ENCODE measurements at places on chromosomes 2 and 18. TPM values are rescaled to one million over a fixed set of nuclear protein-coding genes. Genes with fewer than 3 reads are reported as not detected.
A peak's percentile ranks its signal among the peaks of the same experiment; 100 is the strongest.

DNA sequence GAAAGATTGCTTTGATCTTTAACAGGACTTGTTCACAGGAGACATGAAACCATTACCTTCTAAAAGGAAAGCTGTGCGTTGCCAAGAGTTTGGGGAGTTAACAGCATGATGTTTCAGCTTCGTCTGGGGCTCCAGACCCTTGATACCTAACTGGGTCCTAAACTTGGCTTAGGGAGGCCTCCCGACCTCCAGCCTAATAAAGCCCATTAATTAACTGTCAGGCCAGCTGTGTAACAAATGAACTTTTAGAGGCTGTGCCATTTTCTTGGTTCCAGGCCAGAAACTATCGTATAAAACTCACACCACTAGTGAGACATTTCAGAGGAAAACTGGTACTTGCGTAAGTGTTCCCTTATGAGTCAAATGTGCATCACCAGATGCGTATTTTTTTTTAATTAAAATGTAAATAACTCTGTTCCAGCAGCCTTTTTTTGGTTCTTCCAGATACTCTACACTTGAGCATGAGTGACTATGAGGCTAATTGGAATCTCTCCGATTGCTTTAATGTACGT is 236.5 kb downstream of the BCL2 start:
- DNase-seq: no peak

- no peak for DNase-seq
Measured at GRCh38 chr2:234579231-234579962, 82.5 kb upstream of the ARL4C start.

GRCh38 chr18:60905699-60906098 is 427.5 kb upstream of the CDH20 start:
- no peak for DNase-seq

Gene ADAM23
- total RNA-seq: 1.1 TPM

Gene MAPK4
- not detected for total RNA-seq

- no peak for DNase-seq
Measured at GRCh38 chr2:174070281-174070680, 105.1 kb upstream of the SP3 start.

- no peak for DNase-seq
Measured at GRCh38 chr18:30985753-30986152, 56.8 kb downstream of the DSC3 start.

DNA sequence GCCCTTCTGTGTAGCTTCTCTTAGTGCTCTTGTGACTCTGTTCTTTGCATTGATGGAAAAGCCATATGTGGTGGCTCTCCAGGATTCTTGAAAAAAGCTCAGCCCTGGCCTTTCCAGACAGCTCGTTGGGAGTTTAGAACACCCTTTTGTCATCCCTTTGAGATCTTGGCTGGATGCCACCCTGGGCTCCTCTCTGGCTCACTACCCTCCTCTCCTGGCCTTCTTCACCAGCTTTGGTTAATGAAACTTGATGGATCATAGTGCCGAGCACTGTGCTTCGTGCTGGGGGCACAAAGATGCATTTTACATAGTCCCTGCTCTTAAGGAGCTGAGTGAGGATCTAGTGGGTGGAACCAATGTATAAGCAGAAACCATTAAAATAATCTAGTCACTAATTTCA is 15.6 kb upstream of the FHOD3 start:
- no peak for DNase-seq

DNA sequence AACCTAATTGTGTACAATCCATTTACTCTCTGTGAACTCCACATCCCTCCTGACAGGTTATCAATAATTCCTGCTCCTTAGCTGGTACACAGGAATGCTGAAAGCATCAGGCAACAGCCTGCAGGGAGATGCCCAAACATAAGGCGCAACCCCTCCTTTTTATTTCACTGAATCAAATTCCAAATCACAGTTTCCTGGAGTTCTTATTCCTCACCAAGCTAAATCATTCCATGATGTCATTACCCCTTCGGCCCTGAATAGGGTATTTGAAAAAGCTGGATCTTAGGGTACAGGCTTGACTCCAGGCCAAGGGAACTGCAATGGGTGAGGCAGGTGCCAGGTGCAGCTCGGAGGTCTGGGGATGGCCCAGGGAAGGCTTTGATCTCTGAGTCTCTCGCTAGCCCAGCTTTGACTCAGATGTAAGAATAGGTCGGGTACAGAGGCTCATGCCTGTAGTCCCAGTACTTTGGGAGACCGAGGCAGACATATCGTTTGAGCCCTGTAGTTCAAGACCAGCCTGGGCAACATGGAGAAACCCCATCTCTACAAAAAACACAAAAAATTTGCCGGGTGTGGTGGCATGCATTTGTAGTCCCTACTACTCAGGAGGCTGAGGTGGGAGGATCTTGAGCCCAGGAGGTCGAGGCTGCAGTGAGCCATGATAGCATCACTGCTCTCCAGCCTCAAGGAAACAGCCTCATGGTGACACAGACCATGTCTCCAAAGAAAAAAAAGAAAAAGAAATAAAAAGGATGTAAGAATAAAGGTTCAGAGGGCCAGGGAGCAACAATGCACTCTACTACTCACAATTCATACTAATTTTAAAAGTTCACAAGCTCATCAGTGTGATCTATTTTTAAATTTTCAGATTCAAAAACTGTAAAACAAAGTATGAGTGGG is 6.8 kb downstream of the FHL2 start:
- peak; percentile 55 for DNase-seq

- DNase-seq: no peak
Measured at GRCh38 chr2:149082735-149083134, 44.2 kb downstream of the LYPD6B start.

DNA sequence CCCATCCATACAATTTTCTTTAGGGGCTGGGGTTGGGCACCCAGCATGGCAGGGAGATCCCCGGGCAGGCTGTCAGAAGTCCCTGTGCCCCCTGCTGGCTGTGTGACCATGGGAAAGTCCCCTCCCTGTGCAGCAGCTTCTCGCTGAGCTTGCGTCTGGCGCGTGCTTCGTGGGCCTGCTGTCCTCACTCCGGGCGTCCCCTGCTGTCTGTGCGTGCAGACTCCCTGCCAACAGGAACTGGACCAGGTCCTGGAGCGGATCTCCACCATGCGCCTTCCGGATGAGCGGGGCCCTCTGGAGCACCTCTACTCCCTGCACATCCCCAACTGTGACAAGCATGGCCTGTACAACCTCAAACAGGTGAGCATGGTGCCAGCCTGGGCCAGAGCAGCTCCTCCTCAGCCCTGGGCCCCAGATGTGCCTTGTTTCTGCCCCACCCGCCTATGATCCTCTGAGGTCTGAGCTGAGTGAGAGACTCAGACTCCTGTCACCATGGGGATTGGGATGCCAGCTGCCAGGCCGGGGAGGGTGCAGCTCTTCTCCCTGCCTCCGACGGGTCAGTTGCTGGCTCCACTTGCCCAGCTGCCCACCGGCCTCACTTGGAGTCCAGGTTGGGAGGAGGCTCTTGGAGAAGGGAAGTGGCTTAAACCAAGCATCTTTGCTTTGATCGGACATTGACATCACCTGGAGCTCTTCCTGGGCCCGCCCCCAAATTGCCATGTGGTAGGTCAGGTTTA is 28.6 kb downstream of the IGFBP2 start:
- no peak for DNase-seq

GRCh38 chr2:106126705-106127281 is 67.3 kb downstream of the UXS1 start:
- no peak for DNase-seq

DNA sequence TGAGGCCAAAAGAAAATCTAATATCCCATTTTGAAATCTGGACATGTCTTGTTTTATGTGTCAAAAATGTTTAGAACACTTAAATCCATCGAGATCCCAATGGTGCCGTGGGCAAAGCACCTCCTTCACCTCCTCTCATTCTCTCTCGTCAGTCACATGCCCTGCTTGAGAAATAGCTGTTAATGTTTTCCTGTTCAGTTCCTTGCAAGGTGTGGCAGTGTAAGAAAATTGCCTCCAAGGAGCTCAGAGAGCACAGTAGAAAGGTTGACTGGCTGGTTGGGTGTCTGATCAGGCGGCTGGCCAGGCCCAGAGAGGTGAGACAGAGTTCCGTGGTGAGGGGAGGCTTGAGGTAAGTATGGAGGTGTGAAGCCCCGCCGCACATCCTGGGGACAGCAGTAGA is 210.2 kb downstream of the TSN start:
- no peak for DNase-seq

DNA sequence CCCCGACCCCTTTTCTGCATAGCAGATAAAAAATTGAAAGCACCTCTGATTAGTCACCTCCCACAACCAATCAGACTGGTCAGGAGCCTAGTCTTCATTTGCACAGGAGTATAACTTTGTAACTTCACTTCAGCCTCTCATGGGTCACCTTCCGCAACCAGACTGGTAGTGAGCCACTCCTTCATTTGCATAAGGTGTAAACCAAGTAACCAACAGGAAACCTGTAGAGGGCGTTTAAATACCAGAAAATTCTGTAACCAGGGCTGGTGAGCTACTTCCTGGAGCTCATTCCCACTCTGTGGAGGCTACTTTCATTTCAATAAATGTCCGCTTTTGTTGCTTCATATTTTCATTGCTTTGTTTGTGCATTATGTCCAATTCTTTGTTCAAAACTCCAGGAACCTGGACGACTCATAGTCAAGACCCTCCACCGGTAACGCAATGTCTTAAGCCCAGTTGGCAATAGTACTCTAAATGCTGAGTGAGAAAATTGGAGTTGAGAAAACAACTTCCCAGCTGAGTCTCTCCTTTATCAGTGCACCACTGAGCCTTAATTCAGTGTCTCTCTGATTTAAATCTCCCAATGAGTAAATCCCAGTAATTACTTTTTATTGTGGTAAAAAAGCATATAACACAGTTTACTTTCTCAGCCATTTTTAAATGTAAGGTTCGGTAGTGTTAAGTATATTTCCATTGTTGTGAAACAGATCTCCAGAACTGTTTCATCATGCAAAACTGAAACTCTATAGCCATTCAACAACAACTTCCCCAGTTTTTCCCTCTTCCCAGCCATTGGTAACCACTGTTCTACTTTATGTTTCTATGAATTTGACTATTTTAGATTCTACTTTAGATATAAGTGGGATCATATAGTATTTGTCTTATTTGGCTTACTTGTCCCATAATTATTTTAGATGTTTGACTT is 392.7 kb upstream of the SLC8A1 start:
- DNase-seq: no peak

DNA sequence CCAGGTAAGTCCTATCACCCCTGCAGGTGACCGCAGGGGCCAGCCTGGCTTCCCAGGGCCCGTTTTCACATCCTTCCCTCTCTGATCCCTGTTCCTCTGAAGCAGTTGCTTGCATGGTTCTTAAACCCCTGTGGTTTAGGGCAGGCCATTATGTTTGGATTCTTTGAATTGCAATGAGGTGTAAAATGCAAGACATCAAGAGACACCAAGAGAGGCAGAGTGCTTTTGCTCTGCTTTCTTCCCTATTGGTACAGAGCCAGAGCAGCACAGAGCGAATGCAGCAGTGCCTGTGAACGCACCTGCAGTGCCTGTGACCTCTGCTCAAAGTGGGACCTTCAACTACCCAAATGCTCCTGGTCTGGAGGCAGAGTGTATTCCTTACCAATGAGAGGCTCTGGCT is 7.6 kb downstream of the RFX8 start:
- no peak for DNase-seq

GRCh38 chr2:32534831-32535230 is 93.0 kb upstream of the TTC27 start:
- DNase-seq: no peak

- DNase-seq: no peak
Measured at GRCh38 chr18:45321520-45321919, 293.8 kb upstream of the SLC14A2 start.

GRCh38 chr2:101464841-101465240 is 10.1 kb downstream of the RFX8 start:
- no peak for DNase-seq

Gene ASTL
- not detected for total RNA-seq

Gene TNFRSF11A
- 17.1 TPM for total RNA-seq

- DNase-seq: no peak
Measured at GRCh38 chr2:225820826-225821225, 421.3 kb downstream of the NYAP2 start.

DNA sequence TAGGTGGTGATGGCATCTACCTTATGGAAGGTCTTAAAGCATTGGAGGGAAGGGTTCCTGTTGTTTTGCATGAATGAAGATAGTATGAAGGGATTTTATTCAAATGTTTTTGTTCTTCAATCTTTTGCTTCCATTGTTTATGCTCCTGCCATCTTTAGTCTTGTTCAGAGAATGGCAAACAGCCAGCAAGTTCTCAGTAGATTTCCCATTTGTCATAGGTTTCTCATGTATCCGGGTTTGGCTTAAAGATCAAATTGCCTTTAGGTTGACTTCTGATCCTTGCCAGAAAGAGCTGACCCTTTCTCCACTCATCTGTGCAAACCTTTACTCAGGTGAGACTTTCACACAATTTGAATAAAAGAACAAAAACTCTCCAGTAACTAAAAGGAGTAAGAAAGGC is 44.2 kb upstream of the STAT4 start:
- no peak for DNase-seq

GRCh38 chr2:195662138-195662537 is 5.1 kb downstream of the SLC39A10 start:
- no peak for DNase-seq

Gene SLC1A4
- 6.8 TPM for total RNA-seq

DNA sequence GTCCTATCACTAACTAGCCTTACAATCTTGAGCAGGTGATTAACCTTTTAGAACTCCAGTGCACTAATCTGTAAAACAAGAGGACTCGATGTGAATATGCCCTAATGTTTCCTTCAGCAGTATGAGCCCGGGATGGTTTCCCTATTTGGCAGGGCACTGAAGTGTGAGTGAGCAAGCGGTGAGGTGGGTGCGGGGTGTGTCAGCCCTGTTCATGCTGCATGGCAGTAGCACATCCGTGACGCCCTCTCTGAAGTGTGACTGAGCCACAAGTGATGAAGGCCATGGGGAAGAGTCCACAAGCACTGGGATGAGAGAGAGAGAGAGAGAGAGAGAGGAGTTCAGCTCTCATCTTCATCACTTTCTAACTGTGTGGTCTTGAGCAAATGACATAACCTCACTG is 168.7 kb downstream of the SETBP1 start:
- no peak for DNase-seq

- no peak for DNase-seq
Measured at GRCh38 chr2:149098701-149099100, 60.2 kb downstream of the LYPD6B start.

Gene SLC23A3
- total RNA-seq: 0.93 TPM

Gene ALK
- 1.0 TPM for total RNA-seq

DNA sequence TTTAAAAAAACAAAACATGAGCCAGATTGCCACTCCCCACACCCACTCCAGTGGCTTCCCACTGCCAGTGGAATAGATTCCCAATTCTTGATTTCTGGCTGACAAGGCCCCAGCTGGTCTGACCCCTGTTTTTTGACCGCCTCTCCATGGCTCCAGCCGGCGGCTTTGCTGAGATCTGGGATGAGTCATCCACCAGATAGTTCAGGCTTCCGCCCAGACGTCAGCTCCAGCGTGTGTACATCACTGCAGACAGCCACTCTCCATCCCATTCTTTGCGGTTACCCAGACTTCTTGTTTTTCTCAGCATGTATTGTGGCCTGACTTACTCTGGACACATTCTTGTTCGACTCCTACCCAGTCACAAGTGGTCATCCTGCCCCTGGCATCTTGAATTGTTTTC is 227.9 kb downstream of the GBX2 start:
- DNase-seq: peak; percentile 71
